ENCODE measurements at places on chromosomes 2 and 18.

DNA sequence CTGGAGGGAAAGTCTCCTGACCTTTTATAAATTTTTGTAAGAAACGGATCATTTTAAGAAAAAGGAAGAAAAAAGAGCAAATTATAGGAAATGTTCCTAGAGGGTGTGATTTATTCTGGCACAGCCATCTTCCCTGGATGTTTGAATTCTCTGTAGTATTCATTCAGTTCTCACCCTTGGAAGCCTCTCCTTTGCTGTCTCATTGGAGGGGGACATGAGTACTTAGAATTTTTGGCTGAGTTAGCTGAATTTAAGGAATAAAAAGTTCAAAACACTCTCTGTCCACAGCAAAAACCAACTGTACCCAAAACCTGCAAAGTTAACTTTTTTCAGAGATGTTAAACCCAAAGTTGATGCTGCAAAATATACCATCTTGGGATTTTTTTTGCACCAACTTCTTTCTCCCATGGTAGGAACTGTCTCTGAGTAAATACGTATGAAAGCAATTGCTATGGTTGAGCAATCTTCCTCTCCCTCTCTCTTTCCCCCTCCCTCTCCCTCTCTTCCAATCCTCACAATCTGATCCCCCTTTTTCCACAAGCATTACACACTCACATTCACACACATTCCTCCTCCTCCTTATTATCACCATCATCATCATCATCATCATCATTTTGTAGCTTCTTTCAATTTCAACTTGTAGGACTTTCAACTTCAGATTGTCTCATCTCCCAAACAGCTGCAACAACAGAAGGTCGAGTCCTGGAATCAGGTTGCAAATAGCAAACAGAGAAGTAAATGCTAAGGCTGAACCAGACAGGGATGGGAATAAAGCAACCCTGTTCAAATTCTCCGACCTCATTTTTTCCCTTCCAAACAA, 183.7 kb downstream of the GFPT1 start:
- DNase-seq = no peak

GRCh38 chr2:234502285-234502918, 5.5 kb upstream of the ARL4C start:
- DNase-seq = no peak

DNA sequence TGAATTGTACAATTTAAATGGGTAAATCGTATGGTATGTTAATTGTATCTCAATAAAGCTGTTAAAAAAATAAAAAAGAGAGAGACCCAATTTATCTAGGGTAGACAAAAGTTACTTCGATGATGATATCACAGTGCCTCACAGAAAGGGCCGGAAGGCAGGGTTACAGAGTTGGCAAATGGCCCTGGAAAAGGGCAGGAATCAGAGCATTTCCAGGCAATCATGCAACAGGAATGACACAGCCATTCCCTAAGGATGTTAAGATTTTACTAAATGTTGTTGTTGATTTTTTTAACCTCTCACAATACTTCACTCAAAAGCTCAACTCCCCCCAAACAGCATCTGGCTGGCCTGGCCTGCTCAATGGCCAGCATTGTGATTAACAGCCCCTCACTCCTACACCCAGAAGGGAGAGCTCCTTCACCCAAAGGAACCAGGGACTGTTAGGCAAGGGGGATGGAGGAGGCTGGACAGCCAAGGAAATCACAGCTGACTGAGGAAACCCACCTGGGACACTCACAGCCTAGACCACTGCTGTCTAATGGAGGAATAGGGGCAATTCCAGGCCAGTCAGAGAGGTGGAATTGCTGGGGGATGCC, 7.7 kb upstream of the SP100 start:
- no peak for DNase-seq

GRCh38 chr2:177187631-177188312, 24.8 kb upstream of the HNRNPA3 start:
- DNase-seq = no peak

DNA sequence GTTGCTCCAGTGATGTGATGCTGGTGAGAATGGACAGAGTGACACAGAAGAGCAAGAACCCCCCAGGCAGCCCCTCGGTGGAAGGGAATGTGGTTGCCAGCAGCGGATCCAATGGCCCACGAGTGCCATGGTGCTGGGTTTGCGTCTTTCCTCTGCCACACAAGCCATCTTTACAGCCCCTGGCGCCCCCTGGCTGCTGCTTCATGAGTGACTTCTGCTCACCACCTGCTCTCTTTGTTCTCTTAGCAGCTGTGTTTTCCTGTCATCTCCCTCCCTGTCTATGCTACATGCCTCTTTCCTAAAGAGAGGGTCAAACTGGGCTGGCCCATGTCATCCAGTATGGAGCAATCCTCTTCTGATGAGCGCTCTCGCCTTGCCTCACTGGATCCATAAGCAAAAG, 300.0 kb upstream of the SMIM21 start:
- peak; percentile 61 for DNase-seq

DNA sequence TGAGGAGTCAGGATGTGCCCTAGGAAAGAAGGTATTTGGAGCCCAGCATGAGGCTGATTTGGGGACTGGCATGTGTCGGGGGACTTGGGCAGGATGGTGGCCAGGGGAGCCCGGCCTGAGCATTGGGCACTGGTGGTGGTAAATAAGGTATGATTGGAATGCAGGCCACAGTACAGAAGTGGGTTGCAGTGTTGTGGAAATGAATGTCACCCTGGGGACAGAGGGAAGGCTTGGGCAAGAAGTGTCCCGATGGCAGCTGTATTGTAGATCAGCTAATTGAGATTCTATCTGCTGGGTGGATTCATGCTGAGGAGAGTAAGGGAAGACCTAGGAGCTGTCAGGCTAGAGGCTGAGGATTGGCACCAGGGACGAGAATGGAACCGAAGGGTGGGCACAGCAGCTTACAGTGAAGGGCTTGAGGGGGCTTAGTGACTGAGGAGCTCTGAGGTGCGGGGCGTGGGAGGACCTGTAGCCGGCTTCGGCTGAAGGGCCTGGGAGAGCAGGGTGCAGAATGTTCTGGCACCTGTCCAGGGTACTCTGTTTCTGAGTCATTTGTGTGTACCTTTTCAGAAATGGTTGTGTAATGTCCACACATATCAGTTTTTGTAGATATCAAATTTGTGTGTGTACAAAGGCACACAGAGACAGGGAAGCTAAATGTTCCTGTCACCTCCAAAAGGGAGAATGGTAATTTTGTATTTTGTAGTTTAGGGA, 170.2 kb downstream of the PRKCE start:
- no peak for DNase-seq

- DNase-seq = no peak
Observed at GRCh38 chr2:134800341-134800740, 38.1 kb upstream of the ACMSD start.

DNA sequence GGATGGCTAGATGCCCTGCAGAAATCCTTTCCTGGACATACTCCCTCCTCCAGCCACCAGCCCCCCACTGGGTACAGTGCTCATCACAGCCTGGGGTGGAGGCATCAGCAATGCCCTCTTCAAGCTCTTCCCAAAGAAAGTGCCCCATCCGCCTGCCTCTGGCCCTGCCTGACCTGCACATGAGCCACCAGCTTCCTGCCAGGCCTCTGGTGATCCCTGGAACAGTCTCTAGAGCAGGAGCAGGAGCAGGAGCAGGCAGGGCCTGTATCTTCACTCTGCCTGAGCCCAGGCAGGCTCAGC, 54.1 kb upstream of the CAB39 start:
- DNase-seq = no peak

Data from iPS DF 6.9 (cell line).